ENCODE measurements at places on chromosomes 4 and X.

DNA sequence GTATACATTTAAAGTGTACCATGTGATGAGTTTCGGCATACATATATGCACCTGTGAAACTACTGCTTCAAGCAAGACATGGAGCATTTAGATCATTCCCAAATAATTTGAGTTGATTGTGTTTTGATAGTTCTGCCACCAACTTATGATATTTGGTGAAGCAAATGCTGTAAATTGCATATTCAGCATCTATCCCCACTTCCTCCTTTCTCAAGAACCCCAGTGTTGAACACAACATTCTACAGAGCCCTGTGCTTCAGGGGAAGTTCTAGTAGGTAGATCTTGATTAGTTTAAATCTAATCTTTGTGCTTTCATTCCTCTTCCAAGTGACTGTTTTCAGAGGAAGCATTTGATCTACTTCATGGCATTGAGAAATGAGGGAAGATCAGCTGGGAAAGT, 5.4 kb upstream of the SHROOM3 start:
- DNase-seq, result no peak

GRCh38 chrX:65837875-65838549, 170.6 kb downstream of the MSN start:
- no peak for DNase-seq

DNA sequence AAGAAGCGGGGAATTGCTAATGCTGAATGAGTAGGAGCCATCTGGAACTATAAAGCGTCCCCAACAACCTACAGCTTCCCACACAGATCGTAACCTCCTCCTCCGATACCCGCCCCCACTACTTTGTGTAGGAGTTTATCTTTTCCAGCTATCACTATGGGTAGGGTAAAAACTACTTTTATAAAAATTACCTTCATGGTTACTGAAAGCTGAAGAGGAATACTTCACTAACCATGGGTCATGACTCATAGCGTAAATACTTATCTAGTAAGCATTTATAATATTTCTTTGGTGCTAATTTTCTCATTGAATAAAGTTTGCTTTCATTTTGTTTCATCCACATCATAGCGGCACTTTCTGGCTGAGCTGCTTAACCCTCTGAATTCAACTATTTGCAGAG, 79.4 kb upstream of the TNIP3 start:
- DNase-seq, result no peak

DNA sequence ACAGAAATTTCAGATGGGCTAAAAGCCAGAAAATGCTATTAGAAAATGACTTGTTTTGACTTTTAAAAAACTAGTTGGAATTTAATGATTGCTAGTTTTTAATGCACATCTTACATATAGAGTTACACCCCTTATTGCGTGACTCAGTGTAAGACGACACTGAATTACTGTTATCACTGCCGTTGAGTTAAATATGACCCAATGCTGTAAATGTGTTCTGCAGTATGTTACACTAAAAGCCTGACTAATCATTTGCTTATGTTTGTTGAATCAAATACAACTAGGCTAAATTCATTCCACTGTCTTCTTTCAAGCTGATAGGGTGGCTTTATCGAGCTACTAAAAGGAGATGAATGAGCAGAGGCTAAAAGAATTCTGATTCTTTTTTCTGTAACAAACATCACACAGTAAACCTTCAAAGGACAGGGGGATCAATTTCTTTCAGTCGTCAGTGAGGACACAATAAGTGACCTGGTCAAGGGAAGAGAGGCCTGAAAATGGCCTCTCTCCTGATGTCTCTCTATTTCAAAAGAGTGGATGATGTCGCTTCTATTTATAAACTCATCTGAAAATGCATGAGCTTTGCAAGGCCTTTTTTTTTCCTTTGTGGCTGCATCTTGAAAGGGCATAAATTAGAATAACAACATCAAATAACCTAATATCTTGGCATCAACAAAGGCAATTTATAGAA, 142.2 kb upstream of the KCNIP4 start:
- DNase-seq, result no peak

DNA sequence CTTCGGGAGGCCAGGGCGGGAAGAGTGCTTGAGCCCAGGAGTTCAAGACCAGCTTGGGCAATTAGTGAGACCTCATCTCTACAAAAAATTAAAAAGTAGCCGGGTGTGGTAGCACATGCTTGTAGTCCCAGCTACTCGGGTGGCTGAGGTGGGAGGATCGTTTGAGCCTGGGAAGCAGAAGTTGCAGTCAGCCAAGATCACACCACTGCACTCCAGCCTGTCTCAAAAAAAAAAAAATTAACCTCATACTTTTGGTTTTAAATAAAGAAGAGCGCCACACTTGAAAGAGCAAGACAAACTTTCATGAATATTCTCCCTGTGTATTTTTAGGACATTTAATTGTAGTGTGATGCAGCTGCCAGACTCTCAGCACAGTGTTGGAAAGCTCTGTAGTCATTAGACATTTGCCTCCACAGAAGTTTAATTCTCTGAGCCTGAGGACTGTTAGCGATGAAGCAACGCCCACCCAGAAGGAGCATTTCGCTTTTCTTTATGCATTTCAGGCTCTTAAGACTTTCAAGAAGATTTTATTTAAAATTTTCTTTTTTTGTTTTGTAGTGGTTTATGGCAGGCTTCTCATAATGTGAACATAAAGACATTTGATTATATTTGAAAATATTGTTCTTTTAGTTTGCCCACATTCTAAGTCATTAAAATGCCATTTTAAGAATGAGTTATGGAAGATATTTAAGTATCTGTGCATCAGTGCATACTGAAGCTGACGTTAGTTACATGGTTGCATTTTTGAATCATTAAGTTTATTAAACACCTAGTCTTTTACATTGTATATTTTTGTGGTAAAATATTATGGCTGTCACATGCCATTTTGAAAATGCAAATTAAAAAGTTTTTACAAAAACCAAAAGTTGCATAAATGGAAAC, 45.8 kb downstream of the DCLK2 start:
- DNase-seq, result no peak

- no peak for DNase-seq
These were observed 84.6 kb downstream of the EVC start for GRCh38 chr4:5795580-5795979.

GRCh38 chr4:156559346-156559745, 412.3 kb downstream of the PDGFC start:
- DNase-seq, result no peak

- DNase-seq, result peak; percentile 62
These were observed 5.6 kb upstream of the KANTR start for GRCh38 chrX:53088136-53088974.

DNA sequence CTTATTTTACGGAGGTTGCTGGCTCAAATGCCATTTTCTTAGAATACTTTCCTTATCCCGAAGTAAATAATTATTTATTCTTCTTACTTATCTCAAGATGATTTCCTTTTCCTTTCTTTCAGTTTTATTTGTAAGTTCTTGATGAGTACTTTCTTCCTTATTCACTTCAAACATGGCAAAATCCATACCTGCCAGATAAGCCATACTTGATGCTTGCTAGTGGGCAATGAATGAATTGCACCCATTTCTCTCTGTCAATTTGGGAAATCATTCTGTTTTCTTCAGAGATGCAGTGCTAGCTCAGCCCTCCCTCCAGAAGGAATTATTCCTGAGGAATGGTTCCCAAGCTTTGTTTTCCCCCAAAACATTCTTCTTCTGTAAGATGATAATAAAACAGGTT, 598.3 kb downstream of the SPRY1 start:
- DNase-seq, result no peak

- no peak for DNase-seq
These were observed 880.5 kb downstream of the STPG2 start for GRCh38 chr4:97262769-97263168.

GRCh38 chr4:137535718-137536117, 3.4 kb upstream of the PCDH18 start:
- no peak for DNase-seq

DNA sequence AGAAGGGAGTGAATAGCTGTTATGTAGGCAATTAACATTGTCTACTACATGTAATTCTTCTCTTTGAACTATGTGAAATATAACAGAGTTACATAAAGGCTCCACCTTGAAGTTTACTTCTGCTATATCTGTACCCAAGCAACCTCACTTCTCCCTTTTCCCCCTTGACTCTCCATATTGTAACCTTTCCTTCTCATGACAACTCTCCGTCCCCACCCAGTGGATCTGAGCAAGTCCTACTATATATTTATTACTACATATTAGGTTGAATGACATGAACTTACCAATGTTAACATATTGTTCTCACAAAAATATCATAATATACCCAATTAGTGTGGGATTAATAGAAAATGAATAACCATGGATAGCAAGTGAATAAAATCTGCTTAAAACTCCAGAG, 93.2 kb upstream of the ATP8A1 start:
- DNase-seq, result no peak

DNA sequence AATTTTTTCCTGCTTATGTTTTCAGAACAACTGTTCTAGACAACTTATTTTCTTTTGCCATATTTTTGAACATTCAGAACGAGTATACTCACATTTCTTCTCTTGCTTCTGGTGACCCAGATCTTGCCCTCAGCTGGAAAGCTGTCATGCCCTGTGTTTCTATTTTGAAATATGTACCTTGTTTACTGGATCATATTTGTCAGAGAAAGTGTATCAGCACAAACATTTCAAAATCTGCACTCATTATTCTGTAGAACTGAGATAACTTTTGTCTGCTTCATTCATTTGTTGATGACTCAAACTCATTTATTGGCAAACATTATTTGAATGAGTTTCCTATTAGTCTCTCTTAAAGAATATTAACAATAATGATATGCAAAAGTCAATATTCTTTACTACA, 46.2 kb upstream of the FAM9A start:
- no peak for DNase-seq

GRCh38 chrX:129769467-129770154, 10.1 kb upstream of the SASH3 start:
- DNase-seq, result no peak

DNA sequence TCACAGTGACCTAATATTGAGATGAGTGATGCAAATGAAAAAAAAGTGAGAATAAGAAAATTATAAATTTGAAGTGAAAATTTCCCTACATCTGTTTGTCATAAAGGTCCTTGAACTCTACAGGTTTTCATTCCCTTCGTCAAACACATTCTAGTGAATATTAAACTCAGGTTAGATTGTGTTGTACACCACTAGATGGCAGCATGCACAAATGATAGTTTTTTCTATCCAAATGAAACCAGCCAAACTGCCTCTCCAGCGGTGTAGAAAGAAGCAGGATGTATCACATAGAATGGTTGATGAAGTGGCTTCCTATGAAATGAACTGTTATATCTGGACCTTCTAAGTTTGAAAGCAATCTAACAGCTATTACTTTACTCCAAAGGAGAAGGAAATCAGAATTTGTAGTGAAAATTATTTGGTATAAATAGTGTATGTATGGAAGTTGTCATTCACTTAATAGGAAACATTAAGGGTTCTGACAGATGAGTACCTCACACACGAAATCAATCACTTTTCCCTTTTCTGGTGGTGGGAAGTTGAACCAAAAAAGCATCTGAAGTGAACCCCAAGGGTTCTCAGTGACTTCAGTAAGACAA, 382.7 kb downstream of the UNC5C start:
- no peak for DNase-seq

- DNase-seq, result no peak
These were observed 330.8 kb upstream of the KLF3 start for GRCh38 chr4:38333219-38333618.

DNA sequence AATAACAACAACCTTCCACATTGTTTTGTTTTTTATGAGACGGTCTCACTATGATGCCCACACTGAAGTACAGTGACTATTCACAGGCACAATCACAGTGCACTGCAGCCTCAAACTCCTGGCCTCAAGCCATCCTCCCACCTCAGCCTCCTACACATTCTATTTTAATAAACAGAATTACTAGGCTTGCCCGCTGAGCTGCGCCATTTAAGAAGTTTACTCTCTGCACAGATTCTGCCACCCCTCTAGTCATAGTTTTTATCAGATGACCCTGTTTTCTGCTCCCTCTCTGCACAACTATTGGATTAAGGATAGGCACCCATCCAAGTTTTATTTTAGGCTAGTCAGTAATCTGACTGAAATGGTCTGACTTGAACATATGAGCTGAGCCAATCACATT, 11.3 kb upstream of the COX18 start:
- DNase-seq, result no peak
